GM23338 (cell line): ENCODE measurements at places on chromosomes 13 and 19.
A peak's percentile ranks its signal among the peaks of the same experiment; 100 is the strongest.

- DNase-seq: no peak
Measured at GRCh38 chr13:106104281-106104901, 431.1 kb downstream of the EFNB2 start.

GRCh38 chr13:67231289-67232000, 1.3 kb upstream of the PCDH9 start:
- no peak for DNase-seq

GRCh38 chr13:21898945-21899344, 228.1 kb downstream of the FGF9 start:
- DNase-seq: peak; percentile 21

DNA sequence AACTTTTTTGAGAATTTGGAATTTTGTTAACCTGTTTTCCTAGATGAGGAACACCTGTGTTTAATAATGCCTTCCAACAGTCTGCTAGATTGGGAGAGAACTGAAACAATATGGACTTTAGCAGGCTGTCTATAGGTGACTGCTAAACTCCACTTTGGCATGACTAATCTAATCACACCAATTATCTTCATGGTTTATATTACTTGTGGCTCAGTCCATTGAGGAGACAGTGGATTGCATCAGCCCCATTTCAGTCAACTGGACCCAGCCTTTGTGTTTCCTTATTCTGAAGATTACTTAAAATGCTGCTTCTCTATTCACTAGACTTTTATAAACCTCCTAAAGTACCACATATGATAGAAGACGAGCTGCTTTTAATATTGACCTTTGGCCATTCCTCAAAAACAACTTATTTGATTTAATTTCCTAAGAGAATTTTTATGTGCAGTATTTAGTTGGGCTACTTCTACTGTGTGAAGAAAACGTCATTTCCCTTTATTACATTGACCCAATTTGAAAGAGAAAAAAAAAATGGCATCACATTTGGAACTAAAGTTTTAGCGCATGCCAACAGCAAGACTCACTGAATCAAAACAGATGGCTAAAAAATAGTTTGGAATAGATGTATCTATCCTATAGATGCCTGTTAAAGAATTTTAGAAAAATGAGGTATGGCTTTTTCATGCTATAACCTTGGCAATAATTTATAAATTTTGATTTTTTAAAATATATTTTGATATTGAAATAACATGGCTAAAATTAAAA, 295.8 kb downstream of the NDFIP2 start:
- DNase-seq: no peak

GRCh38 chr13:27203186-27203585, 31.6 kb upstream of the USP12 start:
- peak; percentile 24 for DNase-seq

DNA sequence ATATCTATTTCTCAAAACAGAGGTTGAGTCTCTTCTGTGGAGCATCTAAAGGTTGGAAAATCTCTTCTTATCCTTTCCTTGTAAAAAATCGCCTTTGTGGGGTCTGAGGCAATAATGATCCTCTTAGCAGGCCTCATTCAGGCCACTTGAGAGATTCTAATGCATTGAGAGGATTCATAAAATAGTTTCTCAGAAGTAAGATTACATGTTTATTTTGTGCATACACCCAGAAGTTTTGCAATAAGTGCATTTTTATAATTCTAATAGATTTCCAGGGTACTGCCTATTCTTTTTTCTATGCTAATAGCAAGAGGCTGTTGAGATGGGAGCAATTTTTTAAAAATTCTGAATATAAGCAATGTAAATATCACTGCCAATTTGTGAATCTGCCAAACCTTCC, 342.2 kb upstream of the KLF12 start:
- no peak for DNase-seq

GRCh38 chr13:34567597-34567996, 374.5 kb upstream of the NBEA start:
- DNase-seq: no peak

DNA sequence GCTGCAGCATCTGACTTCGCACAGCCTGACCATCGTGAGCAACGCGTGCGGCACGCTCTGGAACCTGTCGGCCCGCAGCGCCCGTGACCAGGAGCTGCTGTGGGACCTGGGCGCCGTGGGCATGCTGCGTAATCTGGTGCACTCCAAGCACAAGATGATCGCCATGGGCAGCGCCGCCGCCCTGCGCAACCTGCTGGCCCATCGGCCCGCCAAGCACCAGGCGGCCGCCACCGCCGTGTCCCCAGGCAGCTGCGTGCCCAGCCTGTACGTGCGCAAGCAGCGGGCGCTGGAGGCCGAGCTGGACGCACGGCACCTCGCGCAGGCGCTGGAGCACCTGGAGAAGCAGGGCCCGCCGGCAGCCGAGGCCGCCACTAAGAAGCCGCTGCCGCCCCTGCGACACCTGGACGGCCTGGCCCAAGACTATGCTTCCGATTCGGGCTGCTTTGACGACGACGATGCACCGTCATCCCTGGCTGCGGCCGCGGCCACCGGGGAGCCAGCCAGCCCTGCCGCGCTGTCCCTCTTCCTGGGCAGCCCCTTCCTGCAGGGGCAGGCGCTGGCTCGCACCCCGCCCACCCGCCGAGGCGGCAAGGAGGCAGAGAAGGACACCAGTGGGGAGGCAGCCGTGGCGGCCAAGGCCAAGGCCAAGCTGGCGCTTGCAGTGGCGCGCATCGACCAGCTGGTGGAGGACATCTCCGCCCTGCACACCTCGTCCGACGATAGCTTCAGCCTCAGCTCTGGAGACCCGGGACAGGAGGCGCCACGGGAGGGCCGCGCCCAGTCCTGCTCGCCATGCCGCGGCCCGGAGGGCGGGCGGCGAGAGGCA, 13.6 kb downstream of the C19orf25 start:
- peak; percentile 78 for DNase-seq

DNA sequence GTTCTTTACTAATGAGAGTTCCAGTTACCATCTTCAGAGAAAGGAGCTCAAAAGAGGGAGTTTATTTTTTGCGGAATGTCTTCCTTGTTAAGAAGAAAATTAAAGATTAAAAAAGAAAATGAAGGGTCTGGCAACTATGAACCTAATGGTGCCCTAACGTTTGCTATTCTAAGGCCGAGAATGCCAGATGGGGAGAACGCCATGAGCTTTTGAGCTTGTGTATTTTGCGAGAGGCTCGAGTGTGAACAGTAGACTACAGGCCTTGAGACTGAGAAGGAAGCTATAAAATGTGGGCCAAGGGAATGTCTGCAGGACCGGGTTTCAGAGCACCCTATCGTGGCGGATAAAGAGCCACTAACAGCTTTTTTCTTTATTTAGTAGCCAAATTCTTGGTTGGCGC, 6.7 kb downstream of the FGF14 start:
- peak; percentile 26 for DNase-seq

GRCh38 chr19:7681340-7682174, 924 bp downstream of the TRAPPC5 start:
- peak; percentile 97 for DNase-seq

- DNase-seq: peak; percentile 52
Measured at GRCh38 chr13:27920677-27921420, 1.0 kb downstream of the PDX1 start.

DNA sequence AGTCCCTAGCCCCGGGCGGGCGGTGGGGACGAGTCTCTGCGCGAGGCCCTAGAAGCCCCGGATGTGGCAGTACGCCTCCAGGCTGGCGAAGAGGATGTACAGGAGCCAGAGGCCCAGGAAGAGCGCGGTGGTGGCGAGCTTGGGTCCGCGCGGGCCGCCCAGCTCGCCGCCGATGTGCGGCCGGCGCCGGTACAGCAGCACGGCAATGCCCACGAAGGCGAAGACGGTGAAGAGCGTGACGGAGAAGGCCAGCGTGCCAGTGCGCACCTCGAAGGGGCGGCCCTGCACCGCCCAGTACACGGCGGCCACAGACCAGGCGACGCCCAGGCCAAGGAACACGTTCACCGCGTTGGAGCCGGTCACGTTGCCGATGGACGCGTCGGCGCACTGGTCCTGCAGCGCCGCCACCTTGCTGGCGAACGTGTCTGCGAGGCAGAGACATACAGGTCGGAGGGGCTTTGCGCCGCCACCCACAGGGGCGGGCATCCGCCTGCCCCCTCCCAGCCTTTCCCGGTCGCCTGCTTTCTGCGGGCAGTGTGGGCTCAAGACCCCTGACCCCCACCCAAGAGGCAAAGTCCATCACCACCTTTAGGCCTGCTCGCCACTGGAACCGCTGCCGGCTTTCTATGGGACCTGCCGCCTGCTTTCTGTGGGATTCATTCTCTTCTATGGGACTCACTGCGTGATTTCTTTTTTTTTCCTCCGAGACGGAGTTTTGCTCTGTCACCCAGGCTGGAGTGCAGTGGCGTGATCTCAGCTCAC, 10.9 kb upstream of the MEIS3 start:
- DNase-seq: peak; percentile 79
